CD4-positive, alpha-beta T cell treated with Interleukin-4 for 4 hours (primary cell): ENCODE measurements at places on chromosomes 1 and 21.

- DNase-seq: no peak
These were observed 490.4 kb downstream of the PTPRC start for GRCh38 chr1:199129247-199129646.

DNA sequence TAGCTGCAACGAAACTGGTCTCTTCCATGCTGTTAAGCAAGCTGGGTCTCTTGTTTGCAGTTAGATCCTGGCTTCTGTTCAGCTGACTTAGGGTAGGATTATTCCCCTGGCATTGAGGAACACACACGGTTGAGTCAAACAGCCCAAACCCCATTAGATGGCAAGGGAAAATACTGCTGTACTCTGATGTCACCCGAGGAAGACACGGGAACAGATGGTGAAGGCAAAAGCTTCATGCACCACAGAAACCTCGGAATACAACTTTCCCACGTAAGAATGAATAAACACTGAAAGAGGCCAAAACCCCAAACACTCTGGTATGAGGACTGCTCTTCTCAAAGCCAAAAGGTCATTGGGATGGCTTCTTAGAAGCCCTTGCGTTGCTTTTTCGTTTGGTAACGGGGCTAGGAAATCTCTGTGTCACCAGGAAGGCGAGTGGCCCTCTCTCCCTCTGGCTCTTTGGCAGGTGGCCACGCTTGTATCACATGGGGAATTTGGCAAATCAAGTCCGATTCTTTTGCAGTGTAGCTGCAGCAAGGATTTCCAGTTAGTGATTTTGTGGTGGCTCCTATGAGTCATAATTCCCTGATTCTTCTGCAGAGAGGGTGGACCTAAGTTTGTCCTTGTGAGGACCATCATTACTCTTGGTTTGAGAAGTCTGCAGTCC lies 16.7 kb upstream of the LYST start:
- no peak for DNase-seq

DNA sequence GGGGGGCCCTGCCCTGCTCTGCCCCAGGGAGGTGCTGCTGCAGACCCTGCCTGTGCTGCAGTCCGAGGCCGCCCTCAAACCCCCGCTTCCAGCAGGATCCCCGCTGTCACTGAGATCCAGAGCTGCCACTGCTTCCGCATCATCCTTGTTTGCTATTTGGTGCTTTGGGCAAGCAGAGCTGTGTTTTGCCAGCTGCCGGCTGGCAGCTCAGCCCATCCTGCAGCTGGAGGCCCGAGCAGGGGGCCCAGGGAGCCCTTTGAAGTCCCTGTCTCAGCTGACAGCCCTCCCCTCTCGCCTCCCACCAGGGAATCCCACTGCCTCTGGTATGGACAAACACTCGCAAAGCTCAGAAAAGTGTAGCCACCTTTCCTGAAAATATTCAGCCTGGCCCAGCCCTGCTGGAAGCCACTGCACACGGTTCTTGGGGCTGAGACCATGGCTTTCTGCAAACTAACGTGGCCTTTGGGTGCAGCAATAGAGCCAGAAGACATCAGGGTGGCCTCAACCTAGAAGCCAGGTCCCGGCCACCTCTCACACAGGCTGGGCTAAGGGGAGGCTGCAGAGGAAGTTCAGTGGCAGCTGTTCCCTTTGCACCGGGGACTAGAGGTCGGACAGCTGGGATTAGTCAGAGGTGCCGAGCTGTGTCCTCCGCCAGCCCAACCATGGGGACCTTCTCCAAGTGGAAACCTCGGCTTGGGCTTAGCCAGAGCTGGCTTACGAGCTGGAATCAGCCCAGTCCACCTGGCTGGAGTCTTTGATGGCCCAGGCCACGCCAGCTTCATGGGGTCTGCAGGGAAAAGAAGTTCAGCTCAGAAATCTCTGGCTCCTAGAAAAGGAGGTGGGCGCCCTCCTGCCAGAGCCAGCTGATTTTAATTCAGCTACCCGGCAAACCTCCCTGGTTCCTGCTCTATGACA lies 107.1 kb downstream of the SPSB1 start:
- no peak for DNase-seq

- DNase-seq: no peak
These were observed 737.6 kb upstream of the CHRM3 start for GRCh38 chr1:238648751-238649150.

DNA sequence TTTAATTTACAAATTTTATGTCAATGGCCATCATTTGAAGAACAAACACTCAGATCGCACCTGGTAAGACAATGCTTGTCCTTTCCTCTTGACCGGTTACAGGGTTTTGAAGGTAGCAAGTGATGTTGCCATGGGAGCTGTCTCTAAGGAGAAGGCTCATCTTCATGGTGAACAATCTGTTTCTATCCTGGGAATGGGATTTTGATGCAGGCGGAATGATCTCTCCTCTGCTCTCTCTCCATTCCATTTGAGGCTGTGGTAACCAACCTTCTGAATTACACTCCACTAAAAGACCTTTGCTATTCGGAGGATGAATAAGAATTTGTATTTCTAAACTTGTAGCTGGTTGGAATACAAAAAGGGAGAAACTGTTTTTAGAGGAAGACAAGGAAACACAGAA lies 57.9 kb upstream of the SLC5A9 start:
- DNase-seq: no peak

DNA sequence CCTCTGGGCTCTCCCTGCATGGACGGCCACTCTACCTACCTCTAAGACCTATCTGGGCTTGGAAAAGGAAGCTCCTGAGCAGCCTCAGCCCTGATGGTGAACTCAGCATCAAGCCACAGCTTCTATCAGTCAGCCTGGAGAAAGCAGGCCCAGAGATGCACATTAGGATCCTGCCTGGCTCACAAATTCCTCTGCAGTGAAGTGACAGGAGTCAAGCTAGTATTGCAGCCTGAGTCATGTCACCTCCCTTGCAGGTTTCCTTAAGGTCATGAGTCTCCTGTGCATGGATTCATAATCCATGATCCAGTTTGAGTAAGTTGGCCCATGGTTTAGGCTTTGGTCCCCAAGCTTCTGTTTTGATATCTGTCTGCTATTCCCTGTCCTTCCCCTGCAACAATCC lies 37.9 kb upstream of the DUSP10 start:
- DNase-seq: no peak

DNA sequence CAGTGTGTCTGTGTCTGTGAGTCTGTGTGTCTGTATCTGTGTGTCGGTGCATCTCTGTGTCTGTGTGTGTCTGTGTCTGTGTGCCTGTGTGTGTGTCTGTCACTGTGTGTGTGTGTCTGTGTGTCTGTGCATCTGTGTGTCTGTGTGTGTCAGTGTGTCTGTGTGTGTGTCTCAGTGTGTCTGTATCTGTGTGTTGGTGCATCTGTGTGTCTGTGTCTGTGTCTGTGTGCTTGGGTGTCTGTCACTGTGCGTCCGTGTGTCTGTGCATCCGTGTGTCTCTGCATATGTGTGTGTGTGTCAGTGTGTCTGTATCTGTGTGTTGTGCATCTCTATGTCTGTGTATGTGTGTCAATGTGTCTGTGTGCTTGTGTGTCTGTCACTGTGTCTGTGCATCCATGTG lies 44.7 kb upstream of the POFUT2 start:
- DNase-seq: no peak

GRCh38 chr1:171663854-171664575 lies 11.5 kb upstream of the MYOC start:
- DNase-seq: no peak

GRCh38 chr1:205914730-205915129 lies 28.5 kb downstream of the SLC26A9 start:
- DNase-seq: no peak

- DNase-seq: no peak
These were observed at the start of gene LIPI for GRCh38 chr21:14210738-14211137. Gene LIPI (minus strand): TSS chr21:14210955. CDS start chr21:14210845, 110 bp downstream.

- DNase-seq: no peak
These were observed 9.4 kb upstream of the KIF14 start for GRCh38 chr1:200629876-200630514.
